ENCODE measurements at places on chromosomes 7 and 10. TPM values are rescaled to one million over a fixed set of nuclear protein-coding genes. Genes with fewer than 3 reads are reported as not detected.

- DNase-seq = no peak
Observed at GRCh38 chr7:84949501-84949900, 237.4 kb downstream of the SEMA3D start.

GRCh38 chr7:150806454-150806853 is 5.9 kb downstream of the TMEM176A start:
- no peak for DNase-seq

DNA sequence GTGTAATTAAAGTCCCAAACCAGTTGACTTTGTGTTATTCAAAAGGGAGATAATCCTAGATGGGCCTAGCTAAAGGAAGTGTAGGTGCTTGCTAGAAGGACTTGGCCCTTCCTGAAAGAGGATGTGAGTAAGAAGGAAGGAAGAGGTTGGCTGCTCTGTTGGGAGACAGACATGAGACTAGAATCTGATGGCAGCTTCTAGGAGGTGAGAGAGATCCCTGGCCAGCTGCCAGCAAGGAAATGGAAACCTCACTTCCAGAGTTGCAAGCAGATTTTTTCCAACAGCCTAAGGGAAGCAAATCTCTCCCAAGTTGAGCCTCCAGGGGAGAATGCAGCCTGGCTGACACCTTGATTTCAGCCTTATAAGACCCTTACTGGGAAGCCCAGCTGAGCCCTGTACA is 368.4 kb upstream of the ZMIZ1 start:
- DNase-seq = no peak

The CYP2W1 gene
- 7.5 TPM for total RNA-seq

The DYNC1I1 gene
- total RNA-seq = 2.2 TPM
